Endothelial cell (in vitro differentiated cells): ENCODE measurements at places on chromosomes 11 and 22.

- no peaks in the 10 kb centered on the region for H3K4me1 ChIP-seq
- H3K36me3 ChIP-seq: no peaks in the 10 kb centered on the region
- no peak for DNase-seq
- peaks cover 6% of the 10 kb centered on the region for H3K27me3 ChIP-seq
- no peak overlapping the region for H3K27ac ChIP-seq
Observed at GRCh38 chr22:48750282-48750681, 1077.4 kb downstream of the BRD1 start.

- no peak overlapping the region for H3K27ac ChIP-seq
- H3K4me1 ChIP-seq: no peaks in the 10 kb centered on the region
- no peaks in the 10 kb centered on the region for H3K36me3 ChIP-seq
- H3K4me3 ChIP-seq: no peak overlapping the region
Observed at GRCh38 chr11:86214710-86215109, 29.8 kb upstream of the EED start.

DNA sequence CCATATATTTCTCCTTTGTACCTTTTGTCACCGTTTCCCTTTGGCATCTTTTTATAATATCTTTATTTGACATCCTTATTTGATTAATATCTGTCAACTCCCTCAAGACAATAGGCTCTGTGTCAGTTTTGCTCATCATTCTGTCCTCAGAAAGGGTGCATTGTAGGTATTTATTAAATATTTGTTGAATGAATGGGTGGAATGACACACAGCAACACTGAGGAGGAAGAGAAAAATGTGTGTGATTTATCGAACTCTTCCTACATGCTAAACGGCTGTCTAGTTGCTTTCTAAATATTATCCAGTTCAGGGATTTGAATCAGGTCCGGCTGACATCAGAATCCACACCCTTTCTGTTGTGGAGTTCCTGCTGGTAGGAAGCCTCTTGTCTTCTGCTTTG lies 98.2 kb downstream of the NAV2 start:
- no peak overlapping the region for H3K27ac ChIP-seq
- no peaks in the 10 kb centered on the region for H3K27me3 ChIP-seq
- H3K36me3 ChIP-seq: no peaks in the 10 kb centered on the region
- peaks cover 2% of the 10 kb centered on the region for H3K4me1 ChIP-seq
- no peak overlapping the region for H3K4me3 ChIP-seq
- DNase-seq: no peak

- H3K4me1 ChIP-seq: no peaks in the 10 kb centered on the region
- DNase-seq: no peak
- H3K27ac ChIP-seq: no peak overlapping the region
Observed at GRCh38 chr22:49090853-49091135, 736.9 kb downstream of the BRD1 start.

GRCh38 chr22:22110548-22111266 lies 128.1 kb upstream of the TOP3B start:
- peak; percentile 70 for DNase-seq
- no peaks in the 10 kb centered on the region for H3K4me1 ChIP-seq
- no peak overlapping the region for H3K4me3 ChIP-seq
- no peak overlapping the region for H3K27ac ChIP-seq
- H3K27me3 ChIP-seq: no peaks in the 10 kb centered on the region

DNA sequence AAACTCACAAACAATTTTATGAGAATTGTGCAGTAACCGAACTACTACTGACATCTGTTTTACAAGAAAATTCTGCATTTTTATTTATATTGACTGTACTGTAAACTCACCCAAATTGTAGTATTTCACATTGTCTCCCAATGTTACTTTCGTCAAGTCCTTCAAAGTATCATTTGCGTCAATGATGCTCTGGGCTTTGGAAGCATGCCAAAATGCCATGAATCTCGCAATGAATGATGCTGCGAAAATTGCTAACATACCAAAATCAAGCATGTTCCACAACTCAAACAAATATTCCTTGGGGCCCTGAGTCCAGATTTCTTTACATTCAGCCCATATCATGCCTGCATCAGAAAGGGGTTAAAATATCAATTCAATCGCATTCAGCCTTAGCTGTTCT lies 107.6 kb downstream of the TRPC6 start:
- H3K27ac ChIP-seq: no peak overlapping the region
- no peak for DNase-seq
- no peaks in the 10 kb centered on the region for H3K36me3 ChIP-seq
- no peaks in the 10 kb centered on the region for H3K27me3 ChIP-seq
- H3K4me1 ChIP-seq: peaks cover under 1% of the 10 kb centered on the region

DNA sequence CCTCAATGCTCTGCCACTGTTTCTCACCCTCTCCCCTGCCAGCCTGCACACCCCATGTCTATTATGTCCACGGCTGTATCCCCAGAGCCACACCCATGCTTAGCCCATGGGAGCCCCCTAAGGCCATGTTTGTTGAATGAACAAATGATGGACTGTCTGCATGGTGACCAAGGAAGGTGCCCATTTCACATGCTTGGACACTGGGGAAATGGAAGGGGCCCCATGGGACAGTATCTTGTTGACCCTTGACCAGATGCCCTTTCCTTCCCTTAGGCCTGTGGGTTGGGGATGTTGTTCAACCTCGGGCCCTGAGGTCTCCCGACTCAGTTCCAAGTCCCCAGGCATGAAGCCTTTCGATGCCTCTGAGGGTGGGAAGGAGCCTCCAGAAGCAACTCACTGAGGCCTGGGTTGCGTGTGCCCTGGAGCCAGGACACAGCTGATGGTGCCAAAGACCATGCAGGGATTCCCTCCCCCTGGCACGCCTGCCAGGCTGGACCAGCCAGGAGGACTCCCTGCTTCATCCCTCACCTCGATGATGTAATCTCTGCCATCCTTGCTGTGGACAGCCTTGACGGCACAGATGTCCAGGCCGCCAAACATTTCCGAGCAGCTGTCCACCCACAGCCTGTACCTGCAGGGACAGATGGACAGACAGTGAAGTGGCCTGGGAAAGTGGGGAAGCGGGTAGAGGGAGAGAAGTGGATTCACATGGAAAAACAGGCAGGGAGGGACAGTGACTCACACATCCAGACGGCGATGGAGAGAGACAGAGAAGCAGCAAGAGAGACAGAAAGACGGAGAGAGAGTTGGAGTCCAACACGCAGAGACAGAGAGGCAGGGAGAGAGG lies 58.9 kb downstream of the FBXO7 start:
- peaks cover 1% of the 10 kb centered on the region for H3K36me3 ChIP-seq
- DNase-seq: no peak

- no peaks in the 10 kb centered on the region for H3K36me3 ChIP-seq
- H3K27ac ChIP-seq: no peak overlapping the region
- DNase-seq: no peak
Observed at GRCh38 chr11:31820438-31820818, 9.3 kb upstream of the PAX6 start.
